ENCODE measurements at places on chromosomes 6 and 20.

GRCh38 chr6:137923866-137924653 is 57.0 kb downstream of the TNFAIP3 start:
- DNase-seq = no peak

DNA sequence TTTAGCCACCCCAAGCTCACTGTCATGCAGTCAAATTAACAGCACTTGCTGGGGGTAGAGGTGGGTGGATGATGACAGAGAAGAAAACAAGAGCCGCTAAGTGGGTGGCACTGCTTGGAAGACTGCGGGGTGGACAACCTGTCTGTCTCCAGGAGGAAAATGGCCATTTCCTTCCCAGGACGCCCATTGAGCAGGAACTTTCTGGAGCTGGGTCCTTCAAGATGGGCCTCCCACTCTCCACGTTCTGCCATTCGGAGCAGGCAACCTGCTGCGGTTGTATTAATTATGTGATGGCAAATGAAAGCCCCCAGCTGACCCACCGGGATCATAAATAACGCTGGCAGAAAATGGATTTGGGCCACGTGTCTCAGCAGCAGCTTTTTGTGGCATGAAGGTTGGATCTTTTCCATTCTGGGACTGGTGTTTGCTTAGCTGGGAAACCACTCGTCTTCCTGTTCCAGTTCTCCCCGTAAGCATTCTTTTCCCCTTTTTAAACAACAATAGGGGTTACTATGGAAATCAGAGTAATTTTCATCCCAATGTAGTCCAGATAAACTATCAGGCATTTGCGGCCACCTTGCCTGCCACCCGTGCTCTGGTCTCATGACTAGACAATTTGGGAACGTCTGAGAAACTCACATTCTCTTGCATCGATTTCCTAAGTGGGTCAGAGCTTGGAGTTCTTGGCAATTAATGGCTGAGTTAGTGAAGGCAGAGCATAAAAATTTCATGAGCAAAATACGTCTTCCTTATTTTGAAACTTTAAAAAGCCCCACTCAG is 215.5 kb downstream of the ANKRD60 start:
- no peak for DNase-seq

DNA sequence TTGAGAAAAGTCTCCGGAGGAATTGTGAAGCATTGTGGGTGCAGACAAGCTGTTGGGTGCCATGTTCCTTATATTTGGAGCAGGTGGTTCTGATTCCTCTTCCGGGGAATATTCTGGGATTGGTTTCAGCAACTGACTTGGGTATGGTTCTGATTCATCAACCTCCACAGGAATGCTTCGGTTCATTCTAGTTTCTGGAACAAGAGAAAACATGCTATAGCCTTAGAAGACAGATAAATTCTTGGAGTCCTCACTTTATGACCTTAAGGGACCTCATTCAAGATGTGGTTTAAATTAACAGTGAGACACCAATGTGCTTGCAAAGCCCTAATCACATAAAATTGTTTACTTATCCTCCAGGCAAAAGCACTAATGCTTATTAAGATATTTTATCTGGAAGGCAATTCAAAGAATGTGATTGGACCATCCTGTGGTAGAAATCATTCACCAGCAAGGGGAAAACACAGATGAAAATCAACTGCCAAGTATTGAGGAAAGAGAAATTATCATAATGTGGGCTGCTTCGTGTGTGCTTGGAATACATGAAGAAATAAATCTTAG is 13.7 kb downstream of the TRAF3IP2 start:
- DNase-seq = no peak

GRCh38 chr20:53859684-53860083 is 210.7 kb downstream of the BCAS1 start:
- DNase-seq = peak; percentile 96

GRCh38 chr6:169256061-169256460 is 2.4 kb upstream of the THBS2 start:
- DNase-seq = no peak

- no peak for DNase-seq
Observed at GRCh38 chr20:15603506-15603905, 969.7 kb downstream of the KIF16B start.

GRCh38 chr20:36975099-36975818 is 23.8 kb upstream of the SAMHD1 start:
- no peak for DNase-seq

DNA sequence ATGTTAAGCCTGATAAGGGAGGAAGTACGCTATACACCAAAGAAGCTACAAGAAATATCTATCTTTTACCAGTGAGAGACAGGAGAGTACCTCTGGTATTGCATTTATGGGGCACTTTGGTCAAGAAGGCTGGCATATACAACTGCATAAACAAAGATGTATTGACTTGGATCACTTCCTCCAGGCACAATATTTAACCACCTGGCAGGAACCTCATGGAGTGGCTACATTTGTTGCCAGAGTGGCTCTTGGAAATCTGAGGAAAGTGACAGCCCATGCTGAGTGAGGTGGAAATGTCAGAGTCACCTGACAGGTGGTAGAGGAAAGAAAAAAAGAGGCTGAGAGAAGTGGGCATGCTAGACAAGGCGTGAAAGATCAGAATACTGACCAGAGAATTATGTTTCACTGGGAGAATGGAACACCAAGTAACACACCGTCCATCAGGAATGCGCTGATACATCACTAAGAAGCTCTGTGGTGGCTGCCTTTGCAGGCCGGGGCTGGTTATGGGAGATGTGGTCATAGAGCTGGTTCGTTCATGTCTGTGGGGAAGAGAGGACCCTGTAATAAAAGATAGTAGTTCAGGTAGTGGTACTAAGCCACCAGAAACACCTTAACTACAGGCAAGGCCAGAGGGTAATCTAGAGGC is 61.4 kb upstream of the UFL1 start:
- no peak for DNase-seq

DNA sequence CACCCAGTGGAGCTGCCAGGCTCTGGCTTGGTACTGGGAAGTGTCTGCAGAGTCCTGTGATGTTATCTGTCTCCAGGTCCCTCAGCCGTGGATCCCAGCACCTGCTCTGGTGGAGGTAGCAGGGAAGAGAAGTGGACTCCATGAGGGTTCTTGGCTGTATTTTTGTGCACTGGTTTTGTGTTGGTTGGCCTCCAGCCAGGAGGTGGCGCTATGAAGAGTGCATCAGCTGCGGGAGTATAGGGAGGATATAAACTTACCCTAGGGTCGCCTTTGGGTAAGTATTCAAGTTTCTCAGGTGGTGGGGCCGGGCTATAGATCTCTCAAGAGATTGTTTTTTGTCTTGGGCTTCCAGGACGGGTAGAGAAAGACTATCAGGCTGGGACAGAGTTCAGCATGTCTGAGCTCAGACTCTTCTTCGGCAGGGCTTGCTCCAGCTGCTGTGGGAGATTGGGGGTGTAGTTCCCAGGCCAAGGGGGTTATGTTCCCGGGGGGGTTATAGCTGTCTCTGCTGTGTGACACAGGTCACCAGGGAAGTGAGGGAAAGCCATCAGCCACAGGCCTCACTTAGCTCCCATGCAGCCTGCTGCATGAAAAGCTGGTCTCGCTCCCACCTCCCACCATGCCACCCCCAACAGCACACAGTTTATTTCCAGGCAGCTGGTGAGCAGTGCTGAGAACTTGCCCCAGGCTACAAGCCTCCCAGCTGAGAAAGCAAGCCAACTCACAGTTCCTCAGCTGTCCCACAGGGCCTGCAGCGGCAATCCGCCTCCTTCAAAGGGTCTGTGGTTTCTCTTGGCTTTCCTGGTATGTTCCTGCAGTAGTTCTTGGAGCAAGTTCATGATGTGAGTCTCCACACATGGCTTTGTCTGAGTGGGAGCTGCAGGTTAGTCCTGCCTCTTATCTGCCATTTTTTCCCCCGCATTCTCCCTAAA is 115.7 kb downstream of the AIG1 start:
- DNase-seq = no peak

DNA sequence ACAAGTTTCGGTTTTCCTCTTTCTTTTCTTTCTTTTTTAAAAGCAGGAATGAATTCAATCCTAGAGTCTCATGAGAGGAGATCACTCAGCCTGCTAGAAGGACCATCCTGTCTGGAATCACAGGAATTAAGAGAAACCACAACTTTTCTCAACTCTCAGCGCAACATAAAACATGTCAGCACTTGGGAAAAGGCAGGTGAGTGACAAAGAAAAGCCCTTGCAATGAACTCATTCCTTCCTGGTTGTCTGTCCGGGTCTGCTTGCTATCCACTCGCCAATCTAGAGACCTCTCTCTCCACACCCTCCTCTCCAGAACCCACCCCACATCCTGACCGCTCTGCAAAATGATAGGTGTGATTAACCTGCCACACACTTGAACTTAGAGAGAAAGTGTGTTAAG is 253.8 kb downstream of the LY86 start:
- DNase-seq = no peak

GRCh38 chr20:21623074-21623780 is 82.2 kb upstream of the PAX1 start:
- DNase-seq = no peak

DNA sequence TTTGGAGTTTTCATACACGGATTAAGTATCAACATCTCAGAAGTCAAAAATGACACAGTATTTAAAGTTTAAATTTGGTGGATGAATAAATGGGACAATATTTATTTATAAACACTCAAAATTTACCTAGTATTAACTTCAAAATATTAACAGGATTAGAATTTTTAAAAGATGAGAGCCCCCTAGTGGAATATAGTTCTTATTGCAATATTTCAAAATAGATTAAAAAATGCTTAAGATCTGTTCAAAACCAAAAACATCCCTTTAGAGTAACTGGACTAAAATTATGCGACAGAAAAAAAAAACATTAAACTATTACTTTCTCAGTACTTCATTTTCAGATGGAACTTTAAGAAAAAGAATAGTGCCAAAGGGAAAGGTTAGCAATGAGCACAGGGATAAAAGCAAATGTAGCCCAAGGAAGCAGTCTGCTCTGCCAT is 56.6 kb downstream of the SNX14 start:
- peak; percentile 18 for DNase-seq

DNA sequence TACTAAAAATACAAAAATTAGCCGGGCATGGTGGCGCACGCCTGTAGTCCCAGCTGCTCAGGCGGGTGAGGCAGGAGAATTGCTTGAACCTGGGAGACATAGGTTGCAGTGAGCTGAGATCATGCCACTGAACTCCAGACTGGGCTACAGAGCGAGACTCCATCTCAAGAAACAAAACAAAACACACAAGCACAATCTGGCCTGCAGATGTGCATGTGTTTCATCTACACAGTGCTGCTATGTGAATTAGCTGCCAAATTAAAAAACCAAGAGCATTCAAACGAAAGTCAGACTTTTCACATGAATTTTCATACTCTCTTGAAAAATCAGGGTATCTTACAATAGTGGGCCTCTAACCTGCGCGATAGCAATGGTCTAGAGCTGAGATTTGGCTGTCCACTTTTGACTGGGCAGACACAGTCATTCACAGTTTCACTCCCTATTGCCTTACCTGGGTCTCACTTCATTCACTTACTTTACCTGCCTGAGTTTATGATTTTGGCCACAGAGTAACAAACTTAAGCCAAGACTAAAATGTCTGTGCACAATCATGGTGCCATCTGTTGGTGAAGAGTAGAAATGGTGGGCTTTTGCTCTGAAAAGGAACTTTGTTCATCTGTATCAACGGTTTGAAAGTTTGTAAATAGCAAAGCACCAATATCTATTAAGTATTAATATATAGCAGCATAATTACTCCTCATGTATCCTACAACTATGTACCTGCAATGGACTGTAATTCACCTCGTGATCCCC is 138.5 kb upstream of the UST start:
- DNase-seq = no peak

DNA sequence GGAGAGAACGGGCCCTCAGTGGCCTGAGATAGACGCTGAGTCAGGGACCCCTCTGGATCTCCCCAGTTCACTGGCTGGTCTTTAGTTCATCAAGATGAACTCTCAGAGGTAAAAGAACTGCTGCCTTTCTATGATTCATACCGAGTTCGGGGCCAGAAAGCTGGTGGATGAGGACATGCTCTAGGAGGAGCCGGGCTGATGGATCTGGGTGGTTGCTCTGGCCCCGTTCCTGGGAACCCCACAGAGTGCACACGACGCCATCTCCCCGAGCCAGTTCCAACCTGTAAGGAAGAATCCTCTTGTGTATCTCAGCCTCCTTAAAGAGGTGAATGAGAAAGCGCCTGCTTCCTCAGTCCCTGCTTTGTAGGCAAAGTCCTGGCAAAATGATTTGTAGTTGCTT is 142.6 kb upstream of the PDE10A start:
- DNase-seq = peak; percentile 46

DNA sequence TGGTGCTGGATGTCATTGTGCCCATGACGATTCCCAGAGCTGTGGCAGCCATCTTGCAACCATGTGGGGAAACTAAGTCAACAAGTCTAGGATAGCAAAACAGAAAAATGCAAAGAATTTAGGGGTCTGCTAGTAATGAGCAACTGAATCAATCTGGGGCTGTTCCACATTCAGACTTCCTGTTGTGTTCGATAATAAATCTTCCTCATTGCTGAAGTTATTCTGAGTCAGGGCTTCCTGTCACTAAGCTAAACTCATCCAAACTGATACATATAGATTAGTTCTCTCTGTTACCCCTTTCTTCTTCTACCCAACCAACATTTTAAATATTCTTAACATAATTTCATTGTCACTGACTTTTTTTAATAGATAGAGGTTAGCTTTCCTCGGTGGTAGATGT is 205.9 kb downstream of the HACE1 start:
- DNase-seq = no peak

GRCh38 chr20:822651-823573 is 10.6 kb upstream of the FAM110A start:
- no peak for DNase-seq

GRCh38 chr6:77626426-77626825 is 26.4 kb upstream of the MEI4 start:
- no peak for DNase-seq

- DNase-seq = no peak
Observed at GRCh38 chr20:34562641-34563040, 4.1 kb downstream of the MAP1LC3A start.

DNA sequence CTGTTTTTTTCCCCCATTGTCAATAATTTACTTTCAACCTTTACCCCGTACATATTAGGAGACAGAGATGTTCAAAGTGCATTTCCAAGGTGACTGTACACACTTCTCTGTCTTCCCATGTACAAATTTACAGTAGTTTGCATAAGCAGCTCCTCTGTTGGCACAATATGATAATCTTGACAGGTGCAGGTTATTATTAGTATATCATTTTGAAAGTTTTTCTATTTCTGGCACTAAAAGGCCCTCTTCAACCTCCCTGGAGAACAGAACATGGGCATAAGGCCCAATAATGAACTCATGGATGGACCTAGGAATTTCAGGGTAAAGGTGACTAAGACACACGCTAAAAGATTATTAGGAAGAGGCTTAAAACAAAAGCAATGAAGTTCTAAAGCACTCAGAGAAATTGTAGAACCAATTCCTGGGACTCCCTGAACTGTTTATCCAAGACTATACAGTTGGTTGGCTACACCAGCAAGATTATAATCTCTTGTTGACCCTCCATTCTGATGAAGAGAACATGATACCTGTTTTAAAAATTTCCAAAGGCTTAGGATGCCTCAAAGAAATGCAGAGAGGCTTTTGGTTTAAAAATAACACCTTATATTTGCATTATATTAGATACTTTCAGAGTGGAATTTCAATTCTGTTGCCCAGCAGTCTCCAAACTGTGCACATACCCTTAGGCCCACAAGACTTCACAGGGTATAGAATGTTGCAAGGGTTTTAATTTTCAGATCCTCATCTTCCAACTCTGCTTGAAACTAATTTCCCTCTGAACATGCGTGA is 1.1 kb downstream of the AIG1 start:
- DNase-seq = peak; percentile 50

Measured in muscle of leg (tissue), 16 donors.